ENCODE measurements at places on chromosomes 12 and 14.
A peak's percentile ranks its signal among the peaks of the same experiment; 100 is the strongest.

- DNase-seq, result no peak
Observed at GRCh38 chr14:23351681-23352505, 794 bp downstream of the SLC22A17 start.

DNA sequence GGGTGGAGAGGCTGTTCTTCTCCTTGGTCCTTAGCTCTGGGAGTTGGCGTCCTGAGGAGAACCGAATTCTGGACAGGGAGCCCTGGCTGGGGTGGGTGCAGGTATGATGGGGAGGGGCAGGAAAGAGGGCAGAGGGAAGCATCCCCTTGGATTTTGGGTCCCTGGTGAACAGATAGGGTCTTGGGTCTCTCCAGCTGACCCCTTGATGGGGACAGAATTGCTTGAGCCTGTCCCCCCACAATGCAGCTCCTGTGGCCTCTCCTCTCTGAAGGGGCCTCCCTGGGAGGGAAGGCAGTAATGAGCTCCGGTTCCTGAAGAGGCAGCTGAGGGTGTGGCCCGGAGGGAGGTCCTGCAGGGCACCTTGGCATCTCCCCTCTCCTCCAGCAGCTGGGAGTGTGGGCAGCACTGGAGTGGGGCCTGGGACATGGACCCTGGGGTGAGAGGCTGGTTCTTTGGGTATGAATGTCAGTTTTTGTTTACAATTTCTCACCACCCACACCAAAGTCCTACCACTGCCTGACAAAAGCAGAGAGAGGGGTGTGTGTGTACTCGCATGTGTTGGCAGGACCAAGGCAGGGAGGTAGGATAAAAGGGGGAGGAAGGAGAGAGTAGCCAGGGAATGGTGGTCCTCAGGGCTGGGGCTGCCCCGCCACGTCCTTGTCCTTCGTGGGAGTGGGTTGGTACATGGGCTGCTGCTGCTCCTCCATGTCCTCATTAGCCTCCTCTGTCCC lies 7.7 kb upstream of the CEBPE start:
- no peak for DNase-seq

DNA sequence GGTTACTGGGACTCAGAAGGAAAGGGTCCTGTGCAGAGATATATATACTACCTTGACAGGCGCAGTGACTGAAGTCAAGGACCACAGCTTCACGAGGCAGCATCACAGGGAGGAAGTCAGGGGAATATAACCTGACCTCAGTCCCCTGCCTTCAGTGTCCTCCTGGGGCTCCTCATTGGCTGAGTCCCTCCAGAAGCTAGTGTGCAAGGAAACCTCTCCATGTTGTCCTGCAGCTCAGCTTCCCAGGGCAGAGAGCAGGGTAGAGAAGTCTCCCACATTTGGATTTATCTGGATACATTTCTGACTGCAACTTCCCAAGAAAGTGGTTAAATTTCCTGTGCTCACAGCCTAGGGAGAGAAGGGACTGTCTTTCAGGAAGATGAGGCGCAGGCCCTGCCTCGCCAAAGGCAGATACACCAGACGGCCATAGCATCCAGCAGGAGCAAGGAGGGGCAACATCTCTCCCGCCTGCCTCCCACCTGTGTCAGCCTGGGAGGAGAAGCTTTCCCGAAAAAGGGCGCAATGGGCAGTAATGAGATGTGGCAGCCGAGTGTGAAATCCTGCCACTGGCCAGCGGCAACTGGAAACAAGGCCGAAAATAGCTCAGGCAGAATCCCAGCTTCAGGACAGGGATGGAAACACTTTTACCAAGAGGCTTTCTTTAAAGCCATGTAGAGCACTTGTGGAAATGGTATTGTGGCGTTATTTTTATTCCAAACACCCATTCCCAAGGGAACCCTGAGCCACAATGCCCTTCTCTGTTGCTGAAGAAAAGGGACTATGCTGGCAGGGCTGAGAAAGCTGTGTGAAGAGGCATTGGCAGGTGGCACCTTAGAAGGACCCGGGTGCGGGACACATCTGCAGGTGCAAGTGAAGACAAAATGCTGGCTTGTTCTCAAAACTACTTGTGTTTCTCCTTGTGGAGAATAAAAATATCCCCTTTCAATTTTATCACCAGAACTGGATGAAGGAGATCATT lies 54.9 kb upstream of the HIF1A start:
- DNase-seq, result no peak

DNA sequence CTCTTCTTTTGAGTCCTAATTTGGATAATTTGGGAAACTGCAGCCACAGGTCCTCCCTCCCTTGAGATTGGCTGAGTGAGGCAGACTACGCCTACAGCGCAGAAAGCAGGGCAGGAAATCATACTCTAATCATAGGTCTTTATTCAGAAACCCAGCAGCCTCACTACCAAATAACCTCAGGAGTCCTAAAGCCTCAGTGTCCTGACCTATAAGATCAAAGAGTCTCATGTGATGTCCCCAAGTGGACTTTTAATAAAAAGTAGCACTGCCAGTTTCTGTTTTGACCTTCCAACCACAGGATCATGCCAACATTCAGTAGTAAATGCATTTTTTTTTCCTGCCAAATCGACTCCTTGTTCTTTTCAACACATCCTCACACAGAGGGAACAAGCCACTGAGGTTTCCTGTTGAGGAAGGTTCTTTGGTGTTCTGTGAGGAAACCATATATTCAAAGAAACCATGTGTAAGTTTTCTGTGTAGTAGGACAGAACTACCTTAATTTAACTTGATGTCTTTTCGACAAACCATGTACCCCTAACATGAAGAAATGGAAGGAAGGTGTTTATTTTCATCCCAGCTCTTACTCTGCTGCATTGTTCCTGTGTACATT lies 72.2 kb downstream of the VCPKMT start:
- DNase-seq, result no peak

- DNase-seq, result no peak
Observed at GRCh38 chr12:49716553-49716952, 9.3 kb upstream of the FMNL3 start.

GRCh38 chr12:26318661-26319068 lies 123.3 kb downstream of the SSPN start:
- DNase-seq, result no peak

GRCh38 chr14:98961191-98961590 lies 310.8 kb downstream of the BCL11B start:
- DNase-seq, result no peak

DNA sequence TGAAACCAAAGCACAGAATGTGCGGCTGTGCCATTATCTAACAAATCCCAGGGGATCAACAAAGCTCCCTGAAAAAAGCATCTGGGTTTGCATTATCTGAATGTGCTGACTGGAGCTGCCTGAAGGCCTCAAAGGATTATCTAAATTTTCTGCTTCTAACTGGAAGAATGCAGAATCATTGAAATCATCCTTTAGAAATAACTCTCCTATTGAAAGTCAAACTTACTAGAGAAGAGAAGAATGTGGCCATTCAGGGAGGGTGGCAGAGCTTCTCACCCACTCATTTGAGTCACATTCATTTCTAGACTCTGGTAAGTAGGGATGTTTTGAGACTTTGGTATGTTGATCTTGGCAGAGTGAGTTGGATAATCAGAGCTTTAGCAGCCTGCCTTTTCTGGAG lies 220.6 kb upstream of the RGS6 start:
- no peak for DNase-seq

GRCh38 chr14:71472356-71473340 lies 459.6 kb upstream of the RGS6 start:
- DNase-seq, result no peak

DNA sequence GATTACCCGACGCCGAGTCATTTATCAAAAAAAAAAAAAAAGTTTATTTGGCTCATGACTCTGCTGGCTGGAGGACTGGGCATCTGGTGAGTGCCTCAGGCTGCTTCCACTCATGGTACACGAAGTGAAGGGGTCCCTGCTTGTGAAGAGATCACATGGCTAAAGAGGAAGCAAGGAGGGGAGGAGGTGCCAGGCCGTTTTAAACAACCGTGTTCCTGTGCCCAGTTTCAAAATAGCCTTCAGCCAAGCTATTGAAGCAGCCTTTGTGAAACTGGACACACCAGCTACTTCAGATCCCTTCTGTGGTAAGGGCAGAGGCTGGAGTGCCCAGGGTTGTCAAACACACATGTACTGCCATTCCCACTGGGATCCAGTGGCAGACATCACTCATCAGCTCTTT lies 7.6 kb downstream of the POP5 start:
- no peak for DNase-seq

- DNase-seq, result no peak
Observed at GRCh38 chr12:51838762-51839161, 9.8 kb downstream of the FIGNL2 start.

GRCh38 chr12:121079736-121080272 lies 40.8 kb upstream of the OASL start:
- no peak for DNase-seq

DNA sequence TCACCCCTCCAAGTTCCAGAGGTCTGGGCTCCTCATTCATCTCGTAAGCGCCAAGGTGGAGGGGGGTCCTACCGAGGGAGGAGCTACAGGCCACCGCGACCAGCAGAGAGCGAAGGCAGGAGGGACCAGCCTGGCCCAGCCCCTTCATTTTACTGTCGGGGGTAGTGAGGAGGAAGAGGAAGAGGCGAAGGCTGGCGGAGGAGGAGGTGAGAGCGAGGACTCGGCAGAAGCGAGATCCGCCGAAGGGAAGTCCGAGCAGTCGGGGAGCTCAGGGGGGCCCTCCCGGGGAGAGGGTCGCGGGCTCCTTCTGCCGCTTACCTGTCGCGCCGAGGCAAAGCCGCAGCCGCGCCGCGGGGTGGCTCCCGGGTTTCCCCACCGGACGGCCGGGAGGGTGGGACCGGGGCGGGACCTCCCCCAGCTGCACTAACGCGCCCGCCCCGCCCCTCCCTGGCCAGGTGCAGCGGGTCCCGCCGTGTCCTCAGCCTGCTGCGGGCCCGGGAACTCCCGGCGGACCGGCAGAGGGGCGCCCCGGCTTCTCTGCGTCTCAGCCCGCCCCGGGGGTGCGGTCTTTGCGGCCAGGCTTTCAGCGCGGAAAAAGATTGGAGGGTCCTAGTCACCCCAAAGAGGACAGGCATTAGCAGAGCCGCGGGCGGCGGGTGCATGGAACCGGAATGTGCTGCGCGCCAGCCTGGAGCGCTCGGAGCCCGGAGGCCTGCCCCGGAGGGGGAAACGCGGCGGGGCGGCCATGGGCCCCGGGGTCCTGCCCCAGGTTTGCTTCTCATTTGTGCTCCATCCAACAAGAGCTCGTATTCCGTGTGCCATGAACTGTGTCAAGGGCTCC lies at the start of gene GALNT6:
Gene GALNT6 (minus strand): TSS at position 124 of the 841 bp plus-strand sequence. CDS start 11,625 bp downstream, outside the sequence.
- peak; percentile 74 for DNase-seq

DNA sequence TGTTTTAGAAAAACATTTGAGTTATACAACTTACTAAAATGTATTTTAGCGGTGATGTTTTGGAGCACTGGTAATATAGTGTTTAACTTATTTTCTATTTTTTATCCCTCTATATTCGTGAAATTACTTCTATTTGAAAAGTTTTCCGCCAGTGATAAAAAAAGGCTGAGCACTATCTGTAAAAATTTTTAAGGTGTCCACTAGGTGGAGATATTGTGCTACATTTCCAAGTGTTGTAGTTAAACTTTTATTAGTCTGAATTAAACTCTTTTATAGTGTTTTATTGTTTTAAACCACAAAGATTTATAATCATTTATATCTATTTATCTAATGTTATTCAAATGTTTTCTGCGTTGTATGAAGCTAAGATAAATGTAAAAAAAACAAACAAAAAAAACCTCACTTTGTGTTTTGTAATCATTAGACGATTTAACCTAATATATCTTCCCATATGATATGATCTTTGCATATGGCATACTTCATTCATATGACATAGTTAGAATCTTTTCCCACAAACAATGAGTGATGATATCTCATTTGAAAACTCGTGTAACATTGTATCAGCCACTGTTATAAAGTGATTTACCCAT lies 11.8 kb downstream of the ALG10B start:
- peak; percentile 12 for DNase-seq

DNA sequence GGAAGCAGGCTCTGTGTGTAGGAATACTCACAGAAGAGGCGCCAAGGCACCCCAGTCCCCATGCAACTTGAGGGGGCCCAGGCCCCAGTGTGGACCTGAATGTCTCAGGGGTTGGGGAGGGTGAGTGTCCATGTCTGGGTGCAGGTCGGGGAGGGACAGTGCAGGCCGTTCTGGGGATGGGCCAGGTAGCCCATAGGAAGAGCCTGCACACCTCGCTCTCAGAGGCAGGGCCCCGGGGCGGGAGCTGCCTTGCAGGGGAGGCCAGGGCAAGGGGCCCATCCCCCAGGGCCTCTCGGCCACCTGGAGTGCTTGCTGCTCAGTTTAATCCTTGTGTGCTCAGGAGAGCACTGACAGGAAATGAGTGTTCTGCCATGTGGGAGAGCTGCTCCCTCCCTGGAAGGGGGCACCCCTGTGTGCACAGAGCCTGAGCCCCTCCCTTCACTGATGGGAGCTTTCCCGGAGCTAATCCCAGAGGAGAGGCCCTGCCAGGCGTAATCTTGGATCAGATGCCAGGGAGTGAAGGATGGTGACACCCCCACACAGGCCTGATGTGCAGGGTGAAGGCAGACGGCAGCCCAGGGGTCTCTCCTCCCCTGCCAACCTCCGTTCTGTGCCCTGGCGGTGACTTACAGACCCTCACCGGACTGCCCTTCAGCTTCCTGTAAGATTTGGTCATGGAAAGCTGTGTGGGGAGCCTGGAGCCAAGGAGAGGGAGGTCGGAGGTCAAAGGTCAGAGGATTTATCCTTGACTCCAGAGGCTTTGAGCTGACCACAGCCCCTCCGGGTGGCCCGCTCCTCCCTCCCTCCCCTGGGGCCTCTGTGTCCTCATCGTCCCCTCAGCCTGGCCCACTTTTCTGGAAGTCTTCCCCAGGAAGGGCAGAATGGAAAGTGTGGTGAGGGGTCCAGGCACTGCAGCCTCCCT lies 24.4 kb upstream of the FBRSL1 start:
- no peak for DNase-seq

DNA sequence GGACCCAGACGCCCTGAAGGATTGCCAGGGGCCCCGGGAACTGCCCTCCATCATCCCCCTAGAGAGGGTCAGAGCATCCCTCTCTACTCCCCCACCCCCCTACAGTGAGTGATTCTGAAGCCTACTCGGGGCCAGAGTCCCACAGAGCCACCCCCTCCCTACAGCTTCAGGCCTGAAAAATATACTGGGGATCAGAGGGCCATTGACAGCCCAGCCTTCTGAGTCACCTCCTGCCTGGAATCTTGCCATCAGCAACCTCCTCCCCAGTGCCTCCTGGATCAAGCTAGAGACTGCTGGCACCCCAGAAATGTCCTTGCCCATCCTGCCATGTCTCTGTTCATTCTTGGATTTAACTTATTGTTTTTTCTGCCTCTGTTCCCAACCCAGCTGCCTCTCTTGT lies 21.7 kb upstream of the MIA2 start:
- DNase-seq, result no peak

Measured in NCI-H774 (cell line).